ENCODE measurements at places on chromosomes 5 and 9.

- H3K4me3 ChIP-seq = no peak overlapping the region
- no peaks in the 10 kb centered on the region for H3K4me1 ChIP-seq
- DNase-seq = no peak
- no peak overlapping the region for H3K27ac ChIP-seq
These were observed 23.4 kb downstream of the HRH2 start for GRCh38 chr5:175681045-175681967.

- H3K4me3 ChIP-seq = no peak overlapping the region
- H3K27ac ChIP-seq = no peak overlapping the region
- no peaks in the 10 kb centered on the region for H3K36me3 ChIP-seq
- no peak for DNase-seq
- H3K4me1 ChIP-seq = no peaks in the 10 kb centered on the region
These were observed 547.7 kb downstream of the MAT2B start for GRCh38 chr5:164053123-164053522.

DNA sequence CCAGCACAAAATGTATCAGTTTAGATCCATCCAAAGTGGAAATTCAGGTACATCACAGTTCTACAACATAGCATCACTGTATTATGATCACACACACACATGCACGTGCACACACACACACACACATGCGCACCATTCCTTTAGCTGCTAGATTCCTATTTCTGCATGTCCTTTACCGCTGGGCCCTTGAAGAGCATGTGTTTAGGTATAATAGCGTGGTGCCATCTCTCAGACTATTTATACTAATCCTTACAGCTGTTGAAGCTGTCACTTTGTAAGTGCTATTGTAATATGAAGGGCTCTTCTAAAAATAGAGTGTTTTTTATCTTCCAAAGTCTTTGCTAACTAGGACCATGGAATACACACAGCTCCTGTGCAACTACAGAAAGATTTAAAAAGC, 308.8 kb upstream of the TRPC7 start:
- H3K27me3 ChIP-seq = no peaks in the 10 kb centered on the region
- H3K27ac ChIP-seq = no peak overlapping the region
- no peak for DNase-seq
- H3K4me3 ChIP-seq = no peak overlapping the region
- no peaks in the 10 kb centered on the region for H3K4me1 ChIP-seq

DNA sequence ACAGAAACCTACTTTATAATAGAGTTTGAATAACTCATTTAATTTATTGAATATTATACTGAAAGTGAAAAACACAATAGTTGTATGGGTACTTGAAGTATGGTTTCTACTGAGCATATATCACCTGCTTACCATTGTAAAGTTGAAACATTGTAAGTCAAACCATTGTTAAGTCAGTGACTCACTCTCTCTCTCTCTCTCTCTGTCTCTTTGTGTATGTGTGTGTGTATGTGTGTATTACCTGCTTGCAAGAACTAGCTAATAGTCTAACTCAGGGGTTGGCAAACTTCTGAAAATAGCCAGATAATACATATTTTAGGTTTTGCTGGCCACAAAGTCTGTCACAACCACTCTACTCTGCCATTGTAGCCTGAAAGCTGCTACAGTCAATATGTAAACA, 564.3 kb upstream of the ZNF608 start:
- H3K4me1 ChIP-seq = no peaks in the 10 kb centered on the region
- no peak overlapping the region for H3K4me3 ChIP-seq
- no peak for DNase-seq
- no peak overlapping the region for H3K27ac ChIP-seq
